ENCODE measurements at places on chromosomes 5 and 9.

- DNase-seq = no peak
These were observed 6.1 kb upstream of the ERMP1 start for GRCh38 chr9:5838884-5839571.

GRCh38 chr5:31485376-31486207 lies 46.3 kb downstream of the DROSHA start:
- DNase-seq = no peak

GRCh38 chr9:99340281-99340680 lies 118.2 kb downstream of the SEC61B start:
- DNase-seq = no peak

GRCh38 chr5:91127456-91128081 lies 255.5 kb downstream of the ARRDC3 start:
- DNase-seq = no peak

DNA sequence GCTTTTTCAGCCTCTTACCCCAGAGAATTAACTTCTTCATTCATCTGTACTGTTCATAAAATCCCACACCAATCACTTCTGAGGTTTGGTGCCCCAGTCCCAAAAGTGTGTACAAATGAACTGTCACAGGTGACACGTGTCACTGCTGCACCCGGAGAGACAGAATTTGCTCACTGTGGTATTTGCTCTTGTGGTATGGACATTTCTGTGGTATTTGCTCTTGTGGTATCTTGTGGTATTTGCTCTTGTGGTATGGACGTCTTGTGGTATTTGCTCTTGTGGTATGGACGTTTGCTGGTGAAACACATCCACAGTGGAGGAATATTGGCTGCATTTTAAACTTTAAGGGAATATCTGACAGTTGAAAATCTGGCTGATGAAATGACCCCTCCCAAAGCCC lies 214.9 kb upstream of the DAP start:
- no peak for DNase-seq

DNA sequence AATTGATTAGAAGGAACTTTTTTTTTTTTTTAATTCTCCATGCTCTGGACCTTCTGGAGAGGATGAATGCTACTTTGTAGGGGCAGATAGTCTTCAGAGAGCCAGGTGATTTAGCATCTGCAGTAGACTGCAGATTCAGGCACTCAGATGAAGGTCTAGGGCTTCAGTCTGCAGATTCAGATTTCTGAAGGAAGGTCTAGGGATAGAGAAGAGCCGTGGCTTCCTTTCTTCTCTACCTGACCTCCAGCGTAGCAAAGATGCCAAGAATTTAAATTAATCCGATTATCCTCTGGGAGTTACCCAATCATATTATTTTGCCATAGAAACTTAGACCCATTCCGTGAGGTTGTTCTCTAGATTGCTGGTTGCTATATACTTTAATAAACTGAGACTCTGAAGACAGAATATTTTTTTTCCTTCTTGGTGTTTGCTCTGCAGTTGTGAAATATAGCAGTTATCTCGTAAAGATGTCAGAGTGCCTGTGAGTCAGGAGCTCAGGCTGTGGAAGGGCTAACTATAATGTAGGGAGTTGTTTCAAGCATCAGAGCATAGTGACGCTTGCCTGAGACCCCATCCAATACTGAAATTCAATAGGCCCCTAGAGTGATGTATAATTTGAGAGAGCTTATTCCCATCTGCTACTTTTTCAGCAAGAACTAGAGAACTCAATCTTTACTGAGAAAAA lies 132.7 kb upstream of the SLC12A2 start:
- DNase-seq = no peak

- DNase-seq = no peak
These were observed 1195.9 kb downstream of the DTWD2 start for GRCh38 chr5:117792476-117792875.

- DNase-seq = no peak
These were observed 56.9 kb upstream of the MTMR12 start for GRCh38 chr5:32369542-32370155.

DNA sequence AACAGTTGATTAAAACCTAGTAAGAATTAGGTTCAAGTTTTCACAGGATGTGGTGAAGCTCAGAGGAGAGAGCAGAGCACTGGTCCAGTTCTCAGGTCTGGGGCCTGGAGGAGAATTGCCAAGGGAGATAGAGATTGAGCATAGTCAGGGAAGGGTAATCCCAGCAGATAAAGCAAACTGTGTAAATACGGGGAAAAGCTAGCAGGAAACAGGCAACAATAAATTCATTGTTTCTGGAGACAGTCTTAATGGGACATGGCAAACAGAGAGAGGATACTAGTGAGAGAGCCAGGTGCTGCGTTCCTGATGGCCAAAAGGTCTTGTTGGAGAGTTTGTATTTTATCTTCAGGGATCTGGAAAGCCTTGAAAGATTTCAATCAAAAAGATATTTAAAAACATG lies 333.0 kb downstream of the PDE4D start:
- no peak for DNase-seq

- no peak for DNase-seq
These were observed 577.6 kb downstream of the TLR4 start for GRCh38 chr9:118281772-118282171.

DNA sequence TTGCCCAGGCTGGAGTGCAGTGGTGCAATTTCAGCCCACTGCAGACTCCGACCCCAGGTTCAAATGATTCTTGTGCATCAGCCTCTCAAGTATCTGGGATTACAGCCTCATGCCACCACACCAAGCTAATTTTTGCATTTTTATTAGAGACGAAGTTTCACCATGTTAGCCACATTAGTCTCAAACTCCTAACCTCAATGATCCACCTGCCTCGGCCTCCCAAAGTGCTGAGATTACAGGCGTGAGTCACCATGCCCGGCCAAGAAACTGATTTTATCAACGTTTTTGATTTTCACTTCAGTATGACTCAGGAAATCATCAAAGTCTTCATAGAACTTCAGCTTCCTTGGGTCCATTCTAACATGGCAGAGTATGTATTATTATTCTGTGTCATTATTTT lies 125.4 kb downstream of the GABRG2 start:
- DNase-seq = no peak

- DNase-seq = no peak
These were observed 140.6 kb upstream of the TLE4 start for GRCh38 chr9:79431019-79431679.

DNA sequence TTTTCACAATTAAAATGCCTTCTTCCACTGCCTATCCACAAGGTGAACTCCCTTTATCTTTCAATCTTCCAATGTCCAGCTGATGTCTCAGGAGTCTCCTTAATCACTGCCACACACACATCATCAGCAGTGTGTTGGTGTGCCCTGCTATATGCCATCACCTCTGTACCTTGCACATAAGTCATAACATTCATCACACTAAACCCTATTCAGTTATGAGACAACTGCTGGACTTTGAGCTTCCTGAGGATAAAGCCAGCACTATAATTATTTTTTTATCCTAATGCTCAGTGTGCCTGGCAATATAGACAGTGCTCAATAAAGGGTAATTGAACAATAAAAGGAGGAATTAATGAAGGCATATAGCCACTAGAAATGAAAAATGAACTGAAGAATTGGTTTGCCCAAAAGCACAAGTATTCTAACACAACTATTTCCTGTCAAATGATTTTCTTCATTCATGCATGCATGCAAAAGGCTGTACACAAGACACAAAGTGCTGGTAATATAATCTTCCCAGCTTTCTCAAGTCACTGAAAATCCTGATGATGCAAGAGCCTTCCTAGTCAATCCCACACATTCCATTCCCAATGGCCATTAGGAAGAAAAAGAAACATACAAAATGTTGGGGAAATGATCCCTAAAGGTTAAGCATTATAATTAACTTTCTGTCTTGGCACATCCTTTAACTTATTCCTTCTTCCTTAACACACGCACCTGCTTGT lies 32.4 kb downstream of the LPAR1 start:
- DNase-seq = no peak

DNA sequence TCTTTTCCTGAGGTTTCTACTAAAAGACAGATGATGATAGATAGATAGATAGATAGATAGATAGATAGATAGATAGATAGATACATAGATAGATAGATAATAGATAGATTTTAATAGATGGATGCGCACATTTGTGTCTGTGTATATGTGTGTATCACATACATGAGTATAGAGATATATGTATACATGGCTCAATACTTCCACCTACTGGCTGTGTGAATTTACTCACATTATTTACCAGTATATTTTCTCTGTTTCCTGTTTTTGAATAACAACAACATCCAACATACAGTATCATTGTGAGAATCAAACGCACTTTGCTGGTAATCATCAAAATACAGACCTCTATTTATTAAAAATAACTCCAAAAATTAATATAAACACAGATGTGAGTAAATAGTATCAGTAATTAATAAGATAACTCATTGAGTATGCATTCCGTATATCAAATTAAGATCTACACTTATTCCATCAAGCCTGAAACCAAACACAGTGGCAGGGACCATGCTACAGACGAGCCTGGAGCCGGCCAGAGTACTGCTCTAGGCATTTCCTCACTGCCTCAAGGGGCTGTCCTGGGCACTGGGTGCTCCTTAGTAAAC lies 338.0 kb downstream of the SEMA5A start:
- no peak for DNase-seq

DNA sequence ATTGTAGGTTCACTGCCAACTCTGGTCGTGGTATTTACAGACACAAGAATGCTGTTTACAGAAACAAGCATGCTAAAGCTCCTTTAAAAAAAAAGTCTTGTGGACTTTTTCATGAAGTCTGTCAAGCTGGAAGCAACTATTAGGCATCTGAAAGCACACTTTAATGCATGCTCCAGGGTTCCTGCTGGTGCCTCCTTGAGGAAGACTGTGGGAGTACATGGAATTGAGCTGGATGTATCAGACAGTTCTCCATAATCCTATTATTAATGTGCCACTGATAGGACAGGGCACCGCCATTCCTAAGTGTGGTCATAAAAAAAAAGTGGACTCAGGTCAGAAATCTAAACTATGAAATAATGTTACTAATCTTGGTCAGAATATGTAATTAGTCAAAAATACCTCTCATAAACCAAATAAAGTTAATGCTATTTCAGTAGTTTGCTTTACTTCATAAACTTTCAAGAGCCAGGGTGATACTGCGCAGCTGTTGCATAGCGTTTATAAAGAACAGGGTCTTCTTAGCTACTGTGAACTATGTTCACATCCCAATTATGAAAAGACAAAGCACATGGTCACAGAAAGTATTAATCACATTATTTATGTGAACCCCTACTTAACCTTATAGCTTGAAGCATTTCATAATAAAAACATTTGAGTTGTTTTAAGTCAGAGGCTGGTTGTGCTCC lies 390.8 kb upstream of the PTGER4 start:
- DNase-seq = no peak

DNA sequence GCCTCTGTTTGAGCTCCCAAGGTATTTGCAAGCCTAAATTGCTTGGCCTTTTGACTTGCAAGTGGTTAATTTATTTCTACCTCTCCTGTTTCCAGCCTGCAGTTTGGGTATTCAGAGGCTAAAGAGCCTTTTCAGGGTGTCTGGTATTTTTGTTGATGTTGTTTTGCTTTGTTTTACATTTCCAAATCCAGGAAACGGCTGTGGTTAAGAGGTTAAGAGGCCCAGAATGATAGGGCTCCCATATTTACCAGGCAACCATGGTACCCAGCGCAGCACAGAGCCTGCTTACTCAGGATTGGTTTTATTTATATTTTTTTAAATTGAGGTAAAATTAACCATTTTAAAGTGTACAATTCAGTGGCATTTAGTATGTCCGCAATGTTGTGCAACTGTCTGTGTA lies 92.1 kb downstream of the PDZD2 start:
- DNase-seq = no peak

GRCh38 chr9:133355881-133356357 lies 368 bp downstream of the SURF1 start:
- DNase-seq = no peak

DNA sequence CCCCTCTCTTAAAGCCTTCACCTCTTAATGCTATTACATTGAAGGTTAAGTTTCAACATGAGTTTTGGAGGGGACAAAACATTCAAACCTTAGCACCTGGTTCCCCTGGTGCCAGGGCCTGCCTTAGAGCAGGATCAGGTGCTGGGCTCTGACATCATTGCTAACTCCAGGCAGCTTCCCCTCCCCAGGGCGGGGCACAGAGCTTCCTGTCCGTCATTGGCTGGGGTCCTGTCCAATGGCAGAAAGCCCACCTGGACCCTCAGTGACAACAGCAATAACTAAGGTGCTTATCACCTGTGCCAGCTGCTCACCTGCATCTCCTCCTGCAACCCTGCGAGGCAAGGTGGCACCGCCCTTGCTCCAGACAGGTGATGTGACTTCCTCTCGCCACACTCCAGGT lies 177.4 kb downstream of the NSG2 start:
- DNase-seq = no peak

DNA sequence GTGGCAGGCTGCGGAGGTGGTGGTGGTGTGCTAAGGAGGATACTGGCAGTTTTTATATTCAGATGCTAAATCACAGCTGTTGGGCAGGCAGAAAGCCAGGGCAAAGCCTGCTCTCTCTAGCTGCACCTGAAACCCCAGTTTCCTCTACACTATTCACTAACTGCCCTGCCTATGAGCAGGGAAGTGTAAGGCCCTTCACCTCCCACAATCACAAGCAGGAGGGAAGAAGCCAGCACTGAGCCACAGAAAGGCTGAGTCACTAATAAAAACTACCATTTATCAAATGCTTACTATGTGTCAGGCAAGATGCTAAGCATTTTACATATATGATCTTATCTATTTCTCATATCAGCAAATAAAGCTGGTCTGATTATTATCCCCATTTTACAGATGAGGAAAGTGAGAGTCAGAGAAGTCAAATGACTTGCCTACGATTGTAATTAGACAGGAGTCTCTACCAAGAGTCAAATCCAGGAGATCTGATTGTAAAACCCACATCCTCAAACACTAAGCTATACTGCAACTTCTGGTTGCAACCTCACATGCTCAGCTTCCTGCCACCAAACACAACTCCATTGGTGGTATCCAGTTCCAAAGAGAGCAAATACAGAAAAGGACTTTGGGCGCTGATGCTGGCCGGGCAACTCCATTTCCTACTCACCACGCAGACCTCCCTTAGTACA lies 17.7 kb upstream of the IL6ST start:
- DNase-seq = peak; percentile 12

DNA sequence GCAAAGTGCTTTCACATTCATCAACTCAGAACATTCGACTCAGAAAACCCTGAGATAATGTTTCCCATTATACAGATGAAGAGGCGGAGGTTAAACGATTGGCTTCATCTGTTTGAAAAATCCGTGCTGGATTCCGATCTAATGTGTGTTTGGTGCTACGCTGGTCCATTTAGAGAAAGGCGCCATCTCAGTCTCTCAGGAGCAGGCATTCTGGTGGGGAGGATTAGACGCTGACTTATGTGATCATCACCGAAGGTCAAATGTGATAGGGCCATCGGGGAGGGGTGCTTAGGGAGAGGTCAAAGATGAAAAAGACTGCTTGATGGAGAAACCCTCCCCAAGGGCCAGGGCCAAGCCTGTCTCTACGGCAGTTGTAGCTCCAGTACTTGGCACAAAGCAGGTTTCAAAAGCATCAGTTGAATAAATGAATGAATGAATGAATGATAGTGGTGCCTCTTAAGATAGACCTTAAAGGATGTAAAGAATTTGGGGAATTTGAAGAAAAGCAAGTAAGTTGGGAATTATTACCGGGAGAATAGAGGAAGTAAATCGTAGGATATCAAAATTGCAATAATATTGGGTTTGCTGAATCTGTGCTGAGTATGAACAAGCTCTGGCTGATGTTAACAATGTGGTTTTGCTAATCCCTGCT lies 160.6 kb upstream of the SHB start:
- DNase-seq = no peak

Data from T-helper 9 cell (primary cell).